ENCODE measurements at places on chromosomes 6 and 20.

- DNase-seq, result no peak
These were observed 161.8 kb upstream of the RIMS1 start for GRCh38 chr6:71724456-71725125.

DNA sequence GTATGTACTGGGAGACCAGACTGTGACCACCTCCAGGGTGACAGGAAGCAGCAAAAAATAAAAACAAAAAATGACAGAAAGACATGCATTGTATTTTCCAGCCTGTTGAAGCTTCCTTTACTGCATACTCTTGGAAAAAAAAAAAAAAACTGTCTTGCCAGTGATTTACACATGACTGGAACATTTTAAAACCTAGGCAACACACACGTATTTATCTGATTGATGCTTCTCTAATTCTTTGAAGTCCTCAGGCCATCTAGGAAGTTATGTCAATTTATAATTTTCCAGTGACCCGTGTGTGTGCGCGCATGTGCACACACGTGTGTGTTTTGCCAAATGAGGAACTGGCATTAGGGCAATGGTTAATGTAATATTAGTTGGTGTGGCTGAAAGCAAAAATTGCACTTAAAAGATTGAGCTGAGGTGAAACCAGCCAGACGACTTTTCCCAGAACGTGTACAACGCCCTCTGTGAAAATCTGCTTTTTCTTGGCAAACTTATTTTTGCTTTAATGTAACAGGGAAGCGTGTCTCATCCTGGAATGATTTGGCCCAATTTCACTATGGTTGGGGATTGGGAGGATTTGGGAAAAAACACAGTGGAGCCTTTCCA lies 315.2 kb downstream of the TFAP2A start:
- no peak for DNase-seq

- no peak for DNase-seq
These were observed 1.8 kb upstream of the ALDH8A1 start for GRCh38 chr6:134951494-134952263.

- DNase-seq, result no peak
These were observed 262.4 kb upstream of the SUPT3H start for GRCh38 chr6:45640081-45640491.

DNA sequence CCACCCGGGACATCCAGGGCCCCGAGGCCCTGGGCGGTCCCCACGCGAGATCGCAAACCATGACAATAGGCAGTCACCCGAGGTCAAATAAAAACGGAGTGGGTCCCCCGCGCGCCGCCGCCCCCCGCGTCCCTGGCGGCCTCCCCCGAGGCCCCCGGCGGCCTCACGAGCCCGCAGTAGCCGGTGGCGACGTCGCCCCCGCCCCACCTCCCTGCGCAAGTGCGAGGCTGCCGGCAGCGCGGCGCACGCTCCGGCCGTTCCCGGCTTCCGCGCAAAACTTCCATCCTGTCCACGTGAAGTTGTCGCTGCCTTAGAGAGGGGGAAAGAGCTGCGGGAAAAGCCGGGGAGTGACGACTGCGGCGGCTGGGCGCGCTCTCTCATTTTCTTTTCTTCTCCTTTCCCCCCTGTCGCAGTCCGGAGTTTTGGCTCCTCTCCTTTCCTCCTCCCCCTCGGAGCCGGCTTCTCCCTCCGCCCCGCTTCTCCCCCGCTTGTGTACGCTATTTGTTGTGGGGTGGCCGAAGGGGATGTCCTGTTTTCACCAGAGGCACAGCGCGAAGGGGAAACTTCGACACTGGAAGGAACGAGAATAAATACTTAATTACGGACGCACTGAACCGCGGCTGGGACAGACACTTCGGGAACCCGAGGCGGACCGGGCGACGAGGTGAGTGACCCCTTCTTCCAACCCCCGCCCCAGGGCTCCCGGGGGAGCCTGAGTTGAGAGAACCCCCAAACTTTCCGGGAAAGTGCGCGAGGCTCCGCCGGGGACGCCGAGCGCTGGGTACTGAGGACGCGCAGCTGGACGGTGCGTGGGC lies at the start of gene EYA4:
Gene EYA4 (plus strand): TSS at position 272 of the 815 bp plus-strand sequence. CDS start 33,424 bp downstream, outside the sequence.
- no peak for DNase-seq

DNA sequence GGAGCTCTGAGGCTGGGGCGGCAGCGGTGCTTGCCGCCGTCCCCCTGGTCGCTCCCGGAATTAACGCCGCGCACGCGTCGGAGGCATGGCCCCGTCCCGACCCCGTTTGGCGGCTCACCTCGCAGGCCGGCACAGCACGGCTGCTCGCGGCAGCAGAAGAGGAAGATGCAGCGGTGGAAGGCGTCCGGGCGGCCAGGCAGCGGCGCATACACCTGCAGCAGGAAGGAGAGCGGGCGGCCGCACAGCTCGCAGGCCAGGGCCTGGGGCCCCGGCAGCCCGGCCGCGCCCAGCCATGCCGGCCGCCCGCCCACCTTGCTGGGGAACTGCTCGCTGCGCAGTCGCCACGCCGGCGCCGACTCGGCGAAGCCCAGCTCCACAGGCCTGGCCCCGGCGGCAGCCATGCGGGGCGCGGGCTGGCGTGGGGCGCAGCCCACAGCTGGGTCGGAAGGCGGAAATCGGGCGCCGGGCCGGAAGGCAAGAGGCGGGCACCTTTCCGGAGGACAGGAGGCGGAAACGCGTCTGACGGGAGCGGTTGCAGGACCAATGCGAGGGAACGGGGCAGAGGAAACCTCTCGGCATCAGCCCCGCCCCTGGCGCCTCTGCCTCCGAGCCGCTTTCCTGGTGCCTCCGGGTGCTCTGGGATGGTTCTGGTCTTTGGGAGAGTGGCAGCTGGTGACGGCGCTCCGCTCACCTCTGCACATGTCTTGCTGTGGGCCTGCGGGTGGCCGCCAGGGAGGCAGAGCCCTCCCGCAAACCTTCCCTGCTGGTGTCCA lies at the start of gene PDCD2:
Gene PDCD2 (minus strand): TSS at position 457 of the 773 bp plus-strand sequence. CDS start 56 bp downstream, at position 401.
- DNase-seq, result no peak

- no peak for DNase-seq
These were observed 149.7 kb downstream of the PLCB4 start for GRCh38 chr20:9218531-9218961.

DNA sequence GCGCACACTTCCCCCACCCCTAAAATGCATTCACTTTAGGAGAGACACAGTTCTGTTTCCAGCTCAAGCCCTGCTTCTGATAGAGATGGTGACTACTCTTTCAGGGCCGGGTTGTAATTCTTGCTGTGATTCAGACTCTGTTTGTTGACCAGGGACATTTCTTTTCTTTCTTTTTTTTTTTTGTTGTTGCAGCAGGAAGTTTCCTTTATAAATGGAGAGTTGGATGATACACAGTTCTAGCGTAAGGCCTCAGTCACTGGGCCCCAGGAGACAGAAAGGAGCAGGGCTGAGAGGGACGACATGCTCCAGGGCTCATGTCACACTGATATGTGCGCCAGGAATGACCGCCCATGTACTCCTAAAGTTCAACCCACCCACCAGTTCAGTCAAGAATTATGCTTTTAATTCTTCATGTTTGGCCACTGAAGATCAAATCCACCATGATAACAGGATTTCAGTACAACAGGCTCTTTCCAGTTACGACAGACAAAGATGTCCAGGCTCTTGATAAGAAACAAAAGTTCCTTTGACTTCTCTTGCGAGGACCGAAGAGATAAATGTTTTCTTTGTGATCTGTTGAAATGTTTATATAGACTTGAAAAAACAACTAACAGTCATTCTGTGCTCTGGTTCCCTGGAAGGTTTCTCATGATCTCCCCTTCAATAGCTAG lies 142.5 kb downstream of the CD164 start:
- DNase-seq, result no peak

DNA sequence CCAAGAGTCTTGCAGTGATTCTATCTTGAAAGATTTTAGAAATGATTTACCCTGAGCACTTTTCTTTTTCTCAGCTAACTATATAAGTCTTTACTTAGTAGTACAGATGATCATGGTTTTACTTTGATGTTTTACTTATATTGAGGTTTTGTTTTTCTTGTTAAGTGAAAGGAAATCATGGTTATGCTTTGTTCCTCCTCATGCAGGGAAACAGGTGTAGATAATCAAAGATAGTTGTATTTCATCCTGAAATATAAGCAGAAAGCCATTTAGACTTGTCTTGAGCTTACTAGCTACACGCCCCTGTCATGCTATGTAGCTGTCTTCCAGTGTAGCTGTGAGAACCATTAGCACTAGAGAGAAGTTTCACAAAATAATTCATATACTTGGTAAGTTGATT lies 113.9 kb downstream of the HIVEP1 start:
- DNase-seq, result no peak

DNA sequence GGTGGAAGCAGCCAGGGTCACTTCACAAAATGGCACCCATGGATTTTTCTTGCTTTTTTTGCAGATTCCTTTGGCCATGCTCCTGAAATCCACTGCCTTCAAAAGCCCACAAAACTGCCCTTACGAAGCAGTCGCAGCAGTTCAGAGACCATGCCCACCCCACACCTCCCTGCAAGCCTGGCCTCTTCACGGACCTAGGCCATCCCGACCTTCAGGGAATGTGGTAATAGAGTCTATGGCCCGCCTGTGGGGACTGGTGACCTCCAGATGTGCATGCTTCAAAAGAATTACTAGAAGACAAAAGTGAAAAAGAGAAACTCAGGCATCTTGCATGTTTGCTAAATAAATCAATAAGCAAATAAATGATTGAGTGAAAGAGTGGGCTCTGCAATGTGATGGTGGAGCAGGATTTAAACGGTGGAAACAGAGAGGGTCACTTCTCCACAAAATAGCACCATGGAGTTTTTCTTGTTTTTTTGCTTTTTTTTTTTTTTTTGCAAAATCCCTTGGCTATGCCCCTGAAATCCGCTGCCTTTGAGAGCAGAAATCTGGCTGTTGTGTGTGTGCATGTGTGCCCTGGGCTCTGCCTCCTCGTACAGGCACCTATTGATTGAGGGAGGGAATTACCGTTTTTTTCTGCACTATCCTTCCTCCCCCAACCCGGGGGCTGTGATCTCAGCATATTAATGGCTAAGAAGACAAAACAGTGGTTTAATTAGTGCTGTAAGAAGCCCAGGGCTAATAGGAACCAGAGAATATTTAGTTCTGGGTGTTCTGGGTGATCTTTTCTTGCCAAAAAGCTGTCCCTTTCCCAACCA lies 107.4 kb downstream of the PXDC1 start:
- DNase-seq, result peak; percentile 79

DNA sequence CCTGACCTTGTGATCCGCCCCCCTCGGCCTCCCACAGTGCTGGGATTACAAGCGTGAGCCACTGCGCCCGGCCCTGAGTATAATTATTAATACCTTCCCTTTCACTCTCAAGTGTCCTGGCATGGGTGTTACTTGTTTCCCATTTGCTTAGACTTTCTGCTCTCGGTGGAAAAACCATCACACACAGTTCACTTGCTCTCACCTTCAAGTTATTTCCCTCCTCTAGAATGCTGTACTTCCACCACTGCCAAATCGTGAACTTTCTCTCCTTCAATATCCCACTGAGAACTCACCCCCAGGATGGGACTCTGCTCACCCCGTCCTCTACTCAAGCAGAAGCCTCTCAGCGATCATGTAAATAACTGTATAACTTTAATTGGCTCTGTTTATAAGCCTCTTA lies 4.6 kb upstream of the HIVEP1 start:
- DNase-seq, result no peak

DNA sequence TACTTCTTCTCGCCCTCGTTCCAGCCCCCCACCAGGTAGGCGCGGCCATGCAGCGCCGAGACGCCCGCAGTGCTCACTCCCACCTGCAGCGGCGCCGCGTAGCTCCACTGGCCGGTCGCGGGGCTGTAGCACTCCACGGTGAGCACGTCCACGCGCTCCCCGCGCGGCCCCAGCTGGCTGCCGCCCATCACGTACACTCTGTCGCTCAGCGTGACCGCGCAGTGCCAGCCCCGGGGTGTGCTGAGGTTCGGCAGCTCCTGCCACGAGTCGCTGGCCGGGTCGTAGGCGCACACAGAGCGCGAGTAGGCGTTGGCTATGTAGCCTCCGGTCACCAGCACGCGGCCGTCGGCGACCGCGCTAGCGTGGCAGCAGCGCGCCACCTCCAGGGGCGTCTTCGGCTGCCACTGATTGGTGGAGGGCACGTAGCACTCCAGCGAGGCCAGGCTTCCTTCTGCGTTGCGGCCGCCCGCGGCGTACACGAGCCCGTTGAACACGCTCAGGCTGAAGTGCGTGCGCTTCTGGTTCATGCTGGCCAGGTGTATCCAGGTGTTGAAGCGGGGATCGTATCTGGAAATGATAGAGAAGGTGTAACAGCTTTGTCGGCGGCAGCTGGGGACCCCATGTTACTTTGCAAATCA lies 13.7 kb downstream of the KLHL31 start:
- DNase-seq, result no peak

DNA sequence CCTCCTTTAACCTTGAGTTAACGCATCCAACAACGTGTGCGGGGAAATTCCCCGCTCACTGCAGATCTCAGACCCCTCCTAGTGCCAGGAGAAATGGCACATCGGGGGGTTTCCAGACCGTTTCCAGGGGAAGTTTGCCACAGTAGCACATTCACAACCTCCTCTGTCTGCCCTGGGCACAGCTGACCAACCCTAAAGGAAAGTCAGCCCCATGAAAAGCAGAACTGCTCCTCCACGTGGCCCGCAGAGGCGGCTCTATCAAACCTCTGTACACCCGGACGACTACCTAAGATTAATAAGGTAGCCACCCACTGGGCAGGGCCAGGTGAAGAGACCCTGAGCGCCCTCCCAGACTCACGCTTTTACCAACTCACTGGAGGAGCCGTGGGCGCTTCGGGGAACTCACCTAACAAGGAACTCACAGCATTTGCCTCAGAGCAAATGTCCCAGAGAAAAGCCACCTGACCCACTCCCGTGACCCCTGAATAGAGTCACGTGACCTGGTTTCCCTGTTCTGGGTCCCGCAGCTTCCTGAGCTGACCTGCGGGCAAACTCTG lies 93.1 kb downstream of the PRND start:
- DNase-seq, result no peak

GRCh38 chr6:169534039-169534421 lies 167.8 kb downstream of the WDR27 start:
- no peak for DNase-seq

DNA sequence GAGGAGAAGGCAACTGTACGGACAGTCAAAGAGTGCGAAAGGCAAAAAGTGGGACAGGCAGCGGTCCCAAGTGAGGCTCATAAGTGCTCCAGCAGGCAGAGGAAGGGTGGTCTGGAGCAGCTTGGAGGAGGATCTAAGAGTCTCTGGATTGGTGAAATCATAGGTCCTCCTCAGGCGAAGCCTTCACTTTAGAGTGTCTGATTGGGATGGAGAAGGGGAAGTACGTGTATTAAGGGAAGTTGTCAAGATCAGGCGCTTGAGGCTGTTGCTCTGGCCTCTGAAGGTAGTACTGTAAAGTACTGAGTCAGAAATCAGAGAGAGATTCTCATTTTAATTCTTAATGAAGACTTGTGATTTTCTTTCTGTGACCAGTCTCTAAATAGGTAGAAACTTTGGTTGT lies 185.6 kb downstream of the KIF16B start:
- no peak for DNase-seq

- peak; percentile 22 for DNase-seq
These were observed 34.1 kb upstream of the RIN2 start for GRCh38 chr20:19723813-19724430.

GRCh38 chr20:44234566-44235317 lies 12.4 kb upstream of the GDAP1L1 start:
- DNase-seq, result no peak

Measured in vagina (tissue), 2 donors.